Endothelial cell (in vitro differentiated cells): ENCODE measurements at places on chromosomes 12 and 14.

- DNase-seq: no peak
Measured at GRCh38 chr12:100348657-100349454, 8.0 kb upstream of the SLC17A8 start.

DNA sequence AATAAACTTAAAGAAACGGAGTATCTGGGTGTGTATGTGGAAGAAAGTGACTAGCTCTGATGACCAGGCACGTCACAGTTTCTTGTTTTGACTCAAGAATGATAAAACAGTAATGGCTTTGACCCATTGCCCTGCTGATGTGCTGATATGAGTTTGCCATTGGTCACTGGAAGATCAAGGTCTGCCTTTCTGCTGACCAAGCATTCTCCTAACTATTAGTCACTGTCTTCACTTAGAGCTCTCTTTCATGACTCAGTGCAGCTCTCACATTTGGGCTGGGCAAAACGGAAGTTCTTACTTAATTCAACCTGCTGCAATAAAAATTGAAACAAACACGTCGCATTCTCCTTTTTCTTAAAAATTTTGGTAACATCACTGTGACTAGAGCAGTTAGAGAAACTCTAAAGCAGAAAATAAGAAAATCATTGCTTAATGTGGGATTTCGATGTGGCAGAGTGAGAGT lies 366.7 kb downstream of the BTG1 start:
- no peak for DNase-seq

DNA sequence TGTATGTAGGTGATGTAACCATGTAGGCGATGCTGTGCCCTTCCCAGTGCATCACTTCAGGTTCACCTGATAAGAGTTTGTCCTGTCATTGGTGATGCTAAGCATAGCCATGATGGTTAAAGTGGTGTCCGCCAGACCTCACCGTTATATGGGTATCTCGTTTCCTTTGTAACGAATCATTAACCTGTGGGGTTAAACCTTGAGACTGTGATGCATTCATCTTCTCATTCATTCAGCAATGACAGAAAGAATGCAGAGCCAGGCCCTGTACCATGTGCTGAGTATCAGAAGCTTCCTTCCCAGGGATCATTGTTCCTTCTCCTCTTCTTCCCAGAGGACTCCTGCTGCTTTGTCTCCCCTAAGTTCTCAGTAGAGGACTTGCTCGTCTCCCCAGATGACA lies 84.9 kb downstream of the CCDC60 start:
- no peak for DNase-seq

GRCh38 chr12:30725739-30726138 lies 29.0 kb downstream of the CAPRIN2 start:
- DNase-seq: no peak

DNA sequence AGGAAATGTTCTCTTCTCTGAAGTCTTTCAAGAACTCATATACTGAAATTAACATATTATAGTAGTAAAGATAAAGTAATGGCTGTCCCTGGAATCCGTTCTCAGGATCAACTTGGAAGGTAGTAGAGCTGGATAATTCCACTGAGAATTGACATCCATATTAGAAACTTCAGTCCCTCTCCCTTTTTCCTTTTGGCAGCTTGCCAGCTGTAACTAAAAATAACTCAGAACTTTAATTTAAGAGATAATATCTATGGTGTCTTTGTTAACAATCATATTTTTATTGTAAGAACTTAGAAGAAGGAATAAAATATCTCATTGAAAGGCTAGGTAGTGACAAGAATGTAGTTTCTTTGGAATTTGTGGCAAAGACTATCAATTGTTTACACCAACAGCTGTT lies 61.4 kb upstream of the PLEKHA5 start:
- DNase-seq: no peak

DNA sequence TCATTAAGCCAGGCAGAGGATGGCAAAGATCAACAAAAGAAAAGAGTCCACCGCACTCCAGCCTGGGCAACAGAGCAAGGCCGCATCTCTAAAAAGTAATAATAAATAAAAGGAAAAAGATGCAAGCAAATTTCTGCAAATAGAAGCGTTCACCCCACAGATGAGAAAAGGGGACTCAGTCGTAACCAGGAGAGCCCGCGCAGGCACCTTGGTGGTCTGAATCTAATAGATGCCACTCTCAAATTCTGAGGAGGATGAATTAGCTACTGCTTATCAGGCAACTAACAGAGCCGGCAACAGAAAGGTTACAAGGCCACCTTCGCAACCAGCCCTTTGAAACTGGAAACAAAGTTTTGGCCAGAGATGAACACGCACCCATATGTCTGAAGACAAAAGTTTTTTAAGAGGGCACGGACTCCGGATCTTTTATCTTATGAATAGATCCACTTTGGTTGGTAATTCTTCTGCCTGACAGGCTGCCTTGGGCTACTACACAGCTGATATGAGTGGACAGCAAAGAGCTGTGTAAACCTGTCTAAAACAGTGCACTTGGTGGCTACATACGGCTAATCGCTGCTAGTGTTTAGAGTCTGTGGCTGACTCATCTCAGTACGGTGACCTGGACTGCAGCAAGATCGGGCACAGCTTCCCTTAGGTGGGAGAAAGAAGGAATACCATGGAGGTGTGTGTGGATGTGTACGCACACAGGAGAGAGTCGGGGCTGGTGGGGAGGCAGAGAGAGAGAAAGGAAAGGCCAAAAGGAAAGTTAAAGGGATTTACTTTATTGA lies 32.9 kb upstream of the TTC7B start:
- DNase-seq: no peak

GRCh38 chr12:122086641-122087285 lies 8.2 kb downstream of the MLXIP start:
- DNase-seq: no peak

DNA sequence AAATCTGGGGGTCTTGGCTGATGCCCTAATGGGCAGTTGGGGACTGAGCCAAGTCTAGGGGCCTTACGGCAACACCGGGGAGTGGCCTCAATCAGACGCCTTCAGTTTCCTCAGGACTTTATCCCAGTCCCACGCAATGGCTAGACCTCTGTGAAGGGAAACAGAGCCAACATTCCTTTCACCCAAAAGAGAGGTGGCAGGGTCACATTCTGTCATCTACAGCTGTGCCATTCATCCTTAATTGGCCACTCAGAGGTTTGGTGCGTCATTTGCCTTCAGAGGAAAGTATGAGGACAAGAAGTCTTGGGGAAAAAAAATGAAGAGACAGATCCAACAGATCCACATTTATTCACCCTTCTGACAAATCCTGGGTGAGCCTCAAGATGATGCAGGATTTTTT lies 166.9 kb upstream of the AVPR1A start:
- no peak for DNase-seq

- DNase-seq: peak; percentile 33
Measured at GRCh38 chr14:81219759-81220579, 790 bp downstream of the GTF2A1 start.

DNA sequence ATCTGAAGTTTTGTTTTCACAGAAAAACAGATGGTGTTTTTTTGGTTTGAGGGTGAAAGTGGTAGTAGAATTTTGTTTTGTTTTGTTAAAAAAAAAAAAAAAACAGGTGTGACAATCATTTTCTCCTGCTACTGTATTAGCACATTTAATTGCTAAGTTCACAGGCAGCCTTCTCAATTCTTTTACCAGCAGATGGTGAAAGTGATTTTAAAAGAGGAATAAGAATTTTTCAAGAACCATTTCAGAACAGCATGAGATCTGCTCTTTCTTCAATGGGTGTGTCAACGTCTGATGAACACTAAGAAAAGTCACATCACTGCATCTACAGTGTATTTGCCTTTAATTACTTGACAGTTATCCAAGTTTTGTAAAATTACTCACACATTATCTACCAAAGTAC lies 303.7 kb upstream of the USP15 start:
- no peak for DNase-seq
